Frontal cortex (tissue), 4 donors: ENCODE measurements at places on chromosomes 3 and 15. TPM values are rescaled to one million over a fixed set of nuclear protein-coding genes. Genes with fewer than 3 reads are reported as not detected.

The SLC27A2 gene
- 1.6 TPM for total RNA-seq

DNA sequence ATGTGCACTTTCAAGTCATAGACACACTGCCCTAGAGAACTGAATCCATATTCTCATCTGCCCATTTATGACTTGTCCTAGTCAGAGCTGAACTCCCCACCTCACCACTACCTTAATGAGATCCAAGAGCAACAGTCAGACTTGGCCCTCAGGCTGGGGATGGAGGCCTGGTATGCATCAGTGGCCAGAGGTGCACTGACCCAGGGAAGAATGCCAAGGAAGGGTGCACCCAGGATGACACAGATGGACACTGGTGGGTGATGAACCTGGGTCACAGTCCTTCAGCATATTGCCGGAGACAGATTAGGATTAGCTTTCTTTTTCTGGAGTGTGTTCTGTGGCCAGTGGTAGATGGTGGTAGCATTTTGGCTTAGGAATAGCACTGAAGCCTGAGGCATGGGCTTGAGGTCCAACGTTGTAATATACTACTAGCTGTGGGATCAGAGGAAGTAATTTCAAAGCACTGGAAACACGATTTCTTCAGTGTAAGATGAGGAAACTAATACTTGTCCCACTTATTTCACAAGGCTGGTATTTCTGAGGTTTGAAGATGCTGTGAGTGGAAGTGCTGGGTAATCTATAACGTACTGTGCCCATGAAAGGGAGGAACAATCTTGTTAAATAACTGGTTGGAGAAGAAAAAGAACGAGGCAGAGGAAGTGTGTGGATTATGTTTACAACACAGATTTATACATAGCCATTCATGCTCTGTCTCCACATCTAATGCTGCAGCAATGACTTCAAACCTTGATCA, 265.0 kb downstream of the THRB start:
- no peak for DNase-seq

The GPR160 gene
- 2.9 TPM for total RNA-seq

The PDZRN3 gene
- 45.7 TPM for total RNA-seq

The GUCA1C gene
- total RNA-seq: not detected

GRCh38 chr3:174110761-174111160, 713.2 kb downstream of the NLGN1 start:
- DNase-seq: no peak

The EXD1 gene
- 1.2 TPM for total RNA-seq

DNA sequence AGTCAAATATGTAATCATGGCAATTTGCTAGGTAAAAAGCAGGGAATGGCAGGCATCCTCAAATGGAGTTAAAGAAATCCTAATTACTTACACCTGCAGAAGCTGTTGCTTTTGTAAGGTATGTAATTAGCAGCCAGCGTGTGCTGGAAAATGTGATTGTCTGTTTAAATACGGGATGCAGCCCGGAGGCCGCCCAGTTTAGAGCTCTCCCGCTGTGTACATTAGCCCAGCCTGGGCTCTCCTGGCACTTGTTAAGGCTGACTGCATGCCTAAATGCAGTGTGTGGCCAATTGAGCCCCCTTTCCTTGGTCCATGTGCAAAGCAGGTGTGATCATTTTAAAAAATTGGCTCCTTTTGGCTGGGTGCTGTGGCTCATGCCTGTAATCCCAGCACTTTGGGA, 9.0 kb downstream of the DPH3 start:
- no peak for DNase-seq

- no peak for DNase-seq
These were observed 29.5 kb upstream of the CNBP start for GRCh38 chr3:129213238-129213637.

The DNAJA4 gene
- total RNA-seq: 29.8 TPM
